NCI-H510A treated with DMSO at 0.1 percent for 48 hours (cell line): ENCODE measurements at places on chromosomes 16 and 17.

GRCh38 chr16:66223176-66223780 is 143.2 kb upstream of the CDH5 start:
- no peak for DNase-seq

GRCh38 chr17:38721802-38722201 is 8.3 kb upstream of the CISD3 start:
- no peak for DNase-seq

DNA sequence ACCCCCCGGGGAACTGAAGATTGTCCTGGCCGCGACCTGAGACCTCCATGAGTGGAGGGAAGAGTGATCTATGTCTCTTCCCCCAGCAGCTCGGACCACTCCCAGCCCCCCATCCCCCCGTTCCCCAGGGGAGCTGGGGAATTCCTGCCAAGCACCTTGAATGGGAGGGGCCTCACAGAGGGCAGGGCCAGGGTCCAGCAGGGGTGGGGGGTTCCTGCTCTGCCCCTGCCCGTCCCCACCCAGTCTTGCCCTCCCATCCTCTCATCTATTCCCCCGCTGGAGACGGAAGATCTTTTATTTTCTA is 9.4 kb downstream of the TUFM start:
- no peak for DNase-seq

DNA sequence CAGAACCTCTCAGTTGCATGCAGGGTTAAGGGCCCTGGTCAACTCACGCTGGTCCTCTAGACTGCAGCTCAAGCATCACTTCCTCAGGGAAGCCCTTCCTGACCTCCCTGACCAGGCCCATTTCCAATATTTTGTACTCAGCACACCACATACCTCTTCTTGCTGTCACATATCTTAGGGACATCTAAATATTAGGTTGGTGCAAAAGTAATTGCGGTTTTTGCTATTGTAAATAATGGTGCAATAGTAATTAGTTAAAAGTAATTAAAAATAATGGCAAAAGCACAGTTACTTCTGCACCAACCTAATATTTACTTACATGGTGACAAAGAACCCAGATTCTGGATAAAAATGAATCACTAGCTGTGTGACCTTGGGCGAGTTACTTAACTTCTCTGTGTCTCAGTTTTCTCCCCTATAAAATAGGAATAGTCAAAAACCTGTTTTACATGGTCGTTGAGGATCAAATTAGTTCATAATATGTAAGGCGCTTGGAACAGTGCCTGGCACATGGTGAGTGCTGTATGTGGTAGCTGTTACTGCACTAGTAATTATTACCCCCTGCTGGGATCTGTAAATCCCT is 177.4 kb downstream of the PRKCB start:
- no peak for DNase-seq

- DNase-seq, result no peak
Observed at GRCh38 chr17:78202666-78203065, 11.4 kb upstream of the BIRC5 start.

- DNase-seq, result no peak
Observed at GRCh38 chr17:42708588-42708987, 26.3 kb downstream of the CNTNAP1 start.

GRCh38 chr17:73911726-73912372 is 267.6 kb upstream of the SDK2 start:
- no peak for DNase-seq

GRCh38 chr16:3578610-3579551 is 1.7 kb upstream of the NLRC3 start:
- no peak for DNase-seq

DNA sequence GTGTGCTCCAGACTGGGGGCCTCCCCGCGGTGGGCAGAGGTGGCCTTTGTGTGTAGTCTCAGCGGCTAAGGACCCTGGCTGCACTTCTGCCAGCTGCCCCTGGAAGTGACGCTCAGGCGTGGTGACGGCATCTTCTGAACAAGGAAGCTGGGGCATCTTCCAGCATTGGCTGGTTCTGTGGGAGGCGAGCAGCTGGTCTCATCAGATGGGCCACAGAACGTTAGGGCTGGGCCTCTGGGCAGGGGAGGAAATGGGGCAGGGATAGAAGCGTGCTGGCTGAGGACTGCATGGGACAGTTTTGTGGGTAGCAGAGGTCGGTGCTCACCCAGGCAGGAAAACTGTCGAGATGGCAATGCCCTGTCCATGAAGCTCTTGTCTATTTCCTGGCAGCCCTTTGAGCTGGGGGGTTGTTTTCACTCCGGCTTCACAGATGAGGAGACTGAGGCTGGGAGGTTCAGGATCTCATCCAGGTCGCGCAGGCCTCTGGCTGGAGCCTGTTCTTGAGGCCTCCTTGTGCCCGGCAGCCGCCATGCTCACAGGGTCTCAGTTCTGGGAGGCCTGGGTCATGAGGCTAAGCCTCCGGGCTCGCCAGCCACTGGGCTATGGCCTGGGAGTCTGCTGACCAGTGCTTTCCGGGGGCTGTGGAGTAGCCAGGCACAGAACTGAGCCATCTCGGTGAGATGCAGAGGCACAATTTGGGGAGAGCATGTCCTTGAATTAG is 16.3 kb downstream of the IRF8 start:
- DNase-seq, result no peak

DNA sequence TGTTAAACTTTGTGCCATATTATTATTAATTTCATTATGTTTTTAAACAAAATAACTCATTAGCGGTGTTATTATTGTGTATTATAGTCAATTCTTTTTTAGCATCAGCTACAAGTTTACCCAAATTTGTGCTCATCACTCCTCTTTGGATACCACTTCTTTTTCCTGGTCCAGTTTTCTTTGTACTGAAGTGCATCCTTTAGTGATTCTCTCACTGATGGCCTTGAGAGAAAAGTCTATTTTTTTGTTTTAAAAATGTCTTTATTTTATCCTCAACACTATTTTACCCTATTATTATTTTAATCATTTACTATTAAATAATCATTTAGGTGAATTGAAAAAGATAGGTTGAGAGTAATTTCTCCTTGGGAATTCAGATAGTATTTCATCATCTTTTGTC is 99.2 kb downstream of the RGS9 start:
- no peak for DNase-seq

- peak; percentile 77 for DNase-seq
Observed at GRCh38 chr17:68172461-68172954, 75.3 kb upstream of the AMZ2 start.

DNA sequence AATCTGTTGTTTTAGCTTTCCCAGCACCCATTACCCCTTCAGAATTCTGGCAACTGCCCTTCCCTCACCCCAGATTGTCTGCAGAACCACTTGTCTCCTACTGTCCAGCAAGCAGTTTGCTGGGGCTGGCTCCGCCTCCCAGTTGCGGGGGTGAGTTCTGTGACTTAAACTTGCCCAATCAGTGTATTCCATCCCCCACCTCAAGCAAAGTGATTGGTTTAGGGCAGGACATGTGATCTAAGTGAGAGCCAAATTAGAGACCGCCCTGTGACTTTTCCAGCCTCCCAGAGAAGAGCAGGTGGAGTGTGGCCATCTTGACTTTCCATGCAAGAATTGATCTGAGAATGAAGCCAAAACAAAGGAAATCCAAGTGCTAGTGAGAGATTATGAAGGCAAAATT is 22.7 kb upstream of the SRCIN1 start:
- no peak for DNase-seq

GRCh38 chr17:49440581-49440980 is 25.9 kb upstream of the PHB1 start:
- no peak for DNase-seq

DNA sequence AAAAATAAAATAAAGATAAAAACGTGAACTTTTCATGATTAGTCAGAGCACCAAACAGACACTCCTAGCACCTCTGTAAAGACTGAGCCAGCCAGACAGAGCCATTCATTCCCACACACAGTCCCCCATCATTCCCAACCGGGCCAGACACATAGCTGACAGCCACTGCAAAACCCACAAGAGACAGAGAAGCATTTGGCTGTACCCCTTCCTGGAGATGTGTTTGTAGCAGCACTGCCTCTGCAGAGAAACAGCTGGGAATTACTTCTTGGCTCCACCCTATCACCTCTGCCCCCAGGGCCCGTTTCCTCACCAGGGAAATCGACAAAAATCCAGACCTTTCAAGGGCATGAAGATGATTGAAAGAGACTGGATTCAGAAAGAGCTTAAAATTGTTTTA is 46.4 kb downstream of the MYH11 start:
- no peak for DNase-seq

- DNase-seq, result no peak
Observed at GRCh38 chr17:5943232-5943631, 126.9 kb upstream of the WSCD1 start.

GRCh38 chr17:74296548-74296936 is 22.5 kb downstream of the DNAI2 start:
- DNase-seq, result peak; percentile 54

DNA sequence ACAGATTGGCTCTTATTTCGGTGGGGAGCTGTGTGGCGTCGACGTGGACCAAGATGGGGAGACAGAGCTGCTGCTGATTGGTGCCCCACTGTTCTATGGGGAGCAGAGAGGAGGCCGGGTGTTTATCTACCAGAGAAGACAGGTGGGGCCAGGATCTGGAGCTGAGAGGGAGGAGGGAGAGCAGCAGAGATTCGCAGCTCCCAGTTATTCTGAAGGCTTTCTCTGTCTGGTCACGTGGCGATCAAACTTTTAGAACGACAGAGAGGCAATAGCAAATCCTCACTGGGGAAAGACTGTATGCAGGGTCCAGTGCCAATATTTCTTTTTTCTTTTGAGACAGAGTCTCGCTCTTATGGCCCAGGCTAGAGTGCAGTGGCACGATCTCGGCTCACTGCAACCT is 22.2 kb downstream of the ITGAL start:
- DNase-seq, result no peak

DNA sequence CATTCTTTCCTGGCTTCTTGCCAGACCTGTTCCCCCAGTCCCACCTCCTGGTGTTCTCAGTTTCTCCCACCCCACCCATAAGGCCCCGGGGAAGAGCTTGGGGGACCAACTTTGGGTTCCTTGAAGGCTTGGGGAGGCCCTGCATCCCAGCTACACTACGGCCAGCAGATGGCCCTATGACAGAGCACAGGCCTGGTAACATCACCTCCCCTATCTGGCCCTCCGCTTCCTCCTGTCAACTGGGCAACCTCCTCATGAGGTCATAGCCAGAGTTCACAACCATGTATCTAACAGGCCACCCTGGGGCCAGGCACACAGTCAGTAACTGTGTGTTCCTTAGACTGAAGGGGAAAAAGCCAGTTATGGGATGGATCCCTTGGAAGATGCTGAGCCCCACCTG is 31.4 kb downstream of the MYO15A start:
- DNase-seq, result no peak

GRCh38 chr17:2708585-2709182 is 2.9 kb downstream of the CLUH start:
- no peak for DNase-seq

DNA sequence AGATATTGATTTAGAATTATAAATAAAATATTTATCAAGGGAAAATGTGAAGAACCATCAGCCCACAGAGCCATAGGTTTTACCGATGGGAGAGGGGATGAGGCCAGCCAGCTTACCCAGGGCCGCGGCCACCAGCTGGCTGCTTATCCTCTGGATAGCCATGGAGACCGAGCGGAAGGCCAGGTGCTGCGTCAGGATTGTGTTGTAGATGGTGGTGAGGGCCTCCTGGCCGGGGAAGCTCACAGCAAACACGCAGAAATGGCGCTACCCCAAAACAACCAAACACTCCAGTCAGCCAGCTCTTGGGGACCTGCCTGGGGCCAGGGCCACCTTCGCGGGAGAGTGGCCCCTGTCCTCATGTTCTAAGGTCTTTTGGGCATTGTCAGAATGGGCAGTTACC is 97.8 kb downstream of the DNAH17 start:
- DNase-seq, result no peak

DNA sequence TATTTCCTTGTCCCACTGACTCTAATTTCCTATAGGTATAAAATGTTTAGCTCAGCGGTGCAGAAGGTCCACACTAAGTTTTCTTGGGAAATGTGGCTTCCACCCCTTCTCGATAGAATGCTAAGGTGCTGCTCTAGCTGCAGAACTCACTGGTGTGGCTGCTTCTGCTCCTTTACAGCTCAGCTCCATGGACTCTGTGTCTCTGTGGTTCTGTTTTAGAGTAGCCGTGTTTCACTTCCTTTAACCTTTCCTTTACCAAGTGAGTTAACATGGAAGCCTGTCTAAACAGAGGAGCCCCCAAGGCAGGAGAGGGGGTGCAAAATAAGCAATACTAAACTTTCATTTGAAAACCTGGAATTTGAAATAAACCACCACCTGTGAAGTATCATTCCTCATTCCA is 65.3 kb downstream of the SPECC1 start:
- no peak for DNase-seq

GRCh38 chr16:29900102-29900887 is at the start of gene ASPHD1:
ASPHD1 (plus strand) TSS chr16:29900488; CDS start chr16:29900972, 484 bp downstream.
- DNase-seq, result peak; percentile 93

DNA sequence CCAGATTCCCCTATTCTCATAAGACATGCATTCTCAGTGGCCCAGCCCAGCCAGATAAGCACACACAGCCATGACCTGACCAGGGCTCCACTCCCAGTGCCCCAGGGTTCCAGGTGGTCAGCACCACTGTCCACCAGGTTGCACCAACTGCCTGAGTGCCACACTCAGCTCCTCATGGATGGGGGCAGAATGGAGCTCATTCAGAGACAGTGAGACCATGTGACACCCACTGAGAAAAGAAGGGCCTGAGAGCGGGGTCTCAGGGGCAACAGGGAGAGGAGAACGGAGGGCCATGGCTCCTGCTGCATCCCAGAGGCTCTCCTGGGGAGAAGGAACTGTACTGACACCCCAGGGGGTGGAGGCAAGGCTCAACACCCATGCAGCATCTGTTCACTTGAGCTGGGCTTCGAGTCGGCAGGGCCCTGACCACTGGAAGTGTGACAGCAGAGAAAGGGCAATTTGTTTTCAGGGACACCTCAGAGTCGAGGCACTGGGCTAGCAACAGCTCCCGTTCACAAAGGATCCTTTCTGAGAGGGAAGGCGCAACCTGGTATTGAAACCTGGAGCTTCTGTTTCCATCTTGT is 18.7 kb upstream of the SLC38A8 start:
- no peak for DNase-seq

DNA sequence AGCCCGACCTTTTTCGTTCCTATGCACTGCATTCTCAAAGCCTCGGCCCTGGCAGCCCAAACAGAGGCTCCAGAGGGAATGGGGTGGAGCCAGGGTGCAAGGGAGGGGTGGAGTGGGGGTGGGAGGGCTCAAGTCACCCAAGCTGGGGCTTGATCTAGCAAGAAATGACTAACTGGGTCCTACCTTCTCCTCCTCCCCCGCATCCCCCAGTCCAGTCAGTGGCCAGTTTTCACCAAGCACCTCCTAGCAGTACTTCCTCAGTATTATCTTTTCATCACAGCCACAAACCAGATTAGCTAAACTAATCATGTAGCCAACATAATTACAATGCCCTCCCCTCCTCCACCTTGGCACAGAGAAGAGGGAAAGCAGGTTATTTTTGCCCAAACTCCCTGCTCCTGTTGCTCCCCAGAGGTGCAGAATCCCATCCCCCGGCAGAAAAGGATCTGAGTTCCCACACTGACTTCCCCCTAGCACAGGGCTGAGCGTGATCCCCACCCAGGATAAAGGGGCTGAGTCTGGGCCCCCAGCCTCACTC is 2.2 kb downstream of the JUP start:
- DNase-seq, result peak; percentile 29

- no peak for DNase-seq
Observed at GRCh38 chr16:68645494-68646388, 631 bp downstream of the CDH3 start.
